ENCODE measurements at places on chromosomes 1 and 21.

- DNase-seq, result no peak
These were observed 8.3 kb upstream of the CD55 start for GRCh38 chr1:207313131-207313530.

DNA sequence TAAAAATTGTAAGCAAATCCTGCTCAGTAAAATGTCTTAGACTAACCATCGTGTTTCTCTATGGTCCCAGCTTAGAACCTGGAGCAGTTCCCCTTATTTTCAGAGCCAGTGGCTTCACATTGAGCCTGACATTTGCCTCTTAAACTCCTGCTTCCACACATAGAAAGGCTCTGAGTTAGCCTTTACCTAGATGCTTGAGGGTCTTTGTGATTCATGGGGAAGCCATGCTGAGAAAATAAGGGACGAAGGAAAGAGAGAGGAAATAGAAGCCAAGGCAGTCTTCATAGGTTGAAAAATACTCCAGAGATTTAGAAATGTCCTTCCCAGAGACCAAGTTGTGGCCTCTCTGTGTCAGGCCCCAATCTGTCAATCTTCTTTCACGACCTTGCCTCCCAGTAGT lies 16.1 kb upstream of the RBBP5 start:
- DNase-seq, result no peak

GRCh38 chr1:206694171-206695124 lies 9.7 kb downstream of the MAPKAPK2 start:
- no peak for DNase-seq

- DNase-seq, result no peak
These were observed 820.3 kb downstream of the LTN1 start for GRCh38 chr21:28172376-28172775.

DNA sequence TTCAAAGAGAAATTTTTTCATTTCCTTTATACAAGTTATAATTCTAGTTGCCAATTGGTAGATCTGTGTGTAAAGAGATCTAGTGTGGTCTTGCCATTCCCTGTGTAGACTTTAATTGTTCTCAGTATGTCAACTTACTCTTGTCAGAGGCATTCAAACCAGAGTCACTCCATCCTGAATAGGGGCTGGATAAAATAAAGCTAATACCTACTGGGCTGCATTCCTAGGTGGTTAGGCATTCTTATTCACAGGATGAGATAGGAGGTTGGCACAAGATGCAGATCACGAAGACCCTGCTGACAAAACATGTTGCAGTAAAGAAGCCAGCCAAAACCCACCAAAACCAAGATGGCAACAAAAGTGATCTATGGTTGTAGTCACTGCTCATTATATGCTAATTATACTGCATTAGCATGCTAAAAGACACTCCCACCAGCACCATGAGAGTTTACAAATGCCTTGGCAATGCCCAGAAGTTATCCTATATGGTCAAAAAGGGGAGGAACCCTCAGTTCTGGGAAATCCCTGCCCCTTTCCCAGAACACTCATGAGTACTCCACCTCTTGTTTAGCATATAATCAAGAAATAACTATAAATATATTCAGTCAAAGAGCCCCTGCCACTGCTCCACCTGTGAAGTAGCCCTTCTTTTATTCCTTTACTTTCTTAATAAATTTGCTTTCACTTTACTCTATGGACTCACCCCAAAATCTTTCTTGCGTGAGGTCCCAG lies 74.0 kb upstream of the ADAMTS5 start:
- DNase-seq, result no peak

DNA sequence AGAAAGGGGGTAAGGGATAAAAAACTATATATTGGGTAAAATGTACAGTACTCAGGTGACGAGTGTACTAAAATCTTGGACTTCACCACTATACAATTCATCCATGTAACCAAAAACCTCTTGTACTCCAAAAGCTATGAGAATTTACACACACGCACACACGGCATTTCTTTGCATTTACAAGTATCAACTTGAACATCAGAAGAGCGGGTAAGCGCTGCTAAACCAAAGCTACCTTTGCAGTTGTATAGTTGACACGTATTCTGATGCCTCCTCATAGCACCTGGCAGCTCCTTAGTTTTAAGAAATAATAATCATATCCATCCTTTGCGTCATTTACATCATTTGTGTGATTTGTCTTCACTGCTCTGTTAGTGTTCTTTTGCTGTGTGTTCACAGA lies 17.6 kb downstream of the CDC42BPA start:
- DNase-seq, result no peak

GRCh38 chr1:239742416-239743109 lies 349.1 kb upstream of the FMN2 start:
- DNase-seq, result no peak

GRCh38 chr21:41768437-41769042 lies 1.7 kb upstream of the RIPK4 start:
- DNase-seq, result no peak

- no peak for DNase-seq
These were observed 14.0 kb downstream of the HSF2BP start for GRCh38 chr21:43645136-43645891.

GRCh38 chr21:22791376-22791775 lies 1793.2 kb downstream of the NCAM2 start:
- no peak for DNase-seq

GRCh38 chr1:235683653-235684052 lies 34.1 kb upstream of the GNG4 start:
- no peak for DNase-seq

DNA sequence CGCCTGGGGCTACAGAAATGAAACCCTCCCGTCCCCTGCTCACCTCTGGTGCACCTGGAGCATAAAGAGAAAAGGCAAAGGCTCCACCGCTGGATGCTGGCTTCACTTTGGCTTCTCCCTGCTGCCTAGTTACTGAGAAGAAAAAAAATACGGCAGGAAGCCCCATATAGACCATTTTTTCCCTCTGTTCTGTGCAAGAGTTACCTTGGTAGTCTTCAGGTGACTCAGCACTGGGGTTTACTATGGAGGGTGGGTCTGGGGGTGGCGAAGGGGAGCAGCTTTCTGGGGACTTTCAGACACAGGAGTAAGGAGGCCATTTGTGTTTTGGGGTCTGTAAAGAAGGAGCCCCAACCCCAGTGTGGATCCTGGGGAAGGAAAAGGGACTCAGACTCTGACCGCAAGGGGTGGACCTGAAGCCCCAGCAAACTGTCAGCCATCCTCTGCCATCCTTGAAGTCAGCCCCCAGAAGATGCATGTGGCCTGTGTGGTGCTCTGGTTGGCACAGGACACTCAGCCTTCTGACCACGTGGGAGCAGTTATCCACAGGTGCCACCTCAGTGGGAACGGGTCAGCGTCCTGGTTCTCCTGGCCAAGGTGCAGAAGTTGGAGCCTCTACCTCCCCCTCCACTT lies 25.9 kb upstream of the EPS8L3 start:
- DNase-seq, result no peak

DNA sequence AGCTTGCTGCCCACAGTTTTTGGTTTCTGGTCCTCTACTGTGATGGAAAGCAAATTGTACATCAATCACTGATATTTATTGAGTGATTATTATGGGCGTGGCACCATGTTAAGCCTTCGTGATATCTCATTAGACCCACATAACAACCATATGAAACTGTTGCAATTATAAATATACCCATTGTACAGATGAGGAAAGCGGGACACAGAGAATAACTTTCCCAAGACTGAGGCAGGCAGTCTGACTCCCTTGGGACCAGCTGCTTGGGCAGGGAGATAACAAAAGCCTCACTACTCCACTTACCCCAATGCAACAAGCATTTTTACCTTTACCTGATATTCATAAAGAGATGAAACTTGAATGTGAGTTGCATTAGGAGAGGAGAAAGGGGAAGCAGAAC lies 4.3 kb upstream of the CASZ1 start:
- DNase-seq, result no peak

- no peak for DNase-seq
These were observed 347.3 kb downstream of the DPYD start for GRCh38 chr1:97573553-97573952.

DNA sequence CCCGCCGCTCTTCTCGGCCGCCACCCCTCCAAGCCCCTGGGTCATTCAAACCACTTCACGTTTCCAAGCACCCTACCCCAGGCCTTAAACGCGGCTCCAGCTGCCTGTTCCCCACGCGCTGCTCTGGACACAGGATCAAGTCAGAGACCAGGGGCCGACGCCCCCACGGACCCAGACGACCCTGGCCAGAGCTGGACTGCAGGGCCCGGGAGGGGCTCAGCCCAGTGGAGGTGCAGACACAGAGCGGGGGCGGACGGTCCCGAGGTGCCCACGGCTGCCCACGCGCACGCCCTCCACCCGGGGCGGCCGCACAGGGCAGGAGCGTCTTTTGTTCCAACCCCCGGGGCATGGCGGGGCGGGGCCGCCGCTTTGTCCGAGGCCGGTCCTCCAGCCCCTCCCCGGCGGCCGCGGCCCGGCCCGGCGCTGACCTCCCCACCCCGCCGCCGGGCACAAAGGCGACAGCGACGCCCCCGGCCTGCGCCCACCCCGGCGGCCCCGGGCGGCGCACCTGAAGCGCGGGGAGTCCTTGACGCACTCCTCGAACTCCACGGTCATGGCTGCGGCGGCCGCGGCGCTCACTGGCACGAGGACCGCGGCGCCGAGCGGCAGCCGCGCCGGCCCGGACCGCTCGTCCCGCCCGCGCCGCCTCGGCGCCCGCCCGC lies 338 bp downstream of the ACAP3 start:
- DNase-seq, result no peak

GRCh38 chr1:93219443-93219842 lies 38.9 kb downstream of the CCDC18 start:
- no peak for DNase-seq

DNA sequence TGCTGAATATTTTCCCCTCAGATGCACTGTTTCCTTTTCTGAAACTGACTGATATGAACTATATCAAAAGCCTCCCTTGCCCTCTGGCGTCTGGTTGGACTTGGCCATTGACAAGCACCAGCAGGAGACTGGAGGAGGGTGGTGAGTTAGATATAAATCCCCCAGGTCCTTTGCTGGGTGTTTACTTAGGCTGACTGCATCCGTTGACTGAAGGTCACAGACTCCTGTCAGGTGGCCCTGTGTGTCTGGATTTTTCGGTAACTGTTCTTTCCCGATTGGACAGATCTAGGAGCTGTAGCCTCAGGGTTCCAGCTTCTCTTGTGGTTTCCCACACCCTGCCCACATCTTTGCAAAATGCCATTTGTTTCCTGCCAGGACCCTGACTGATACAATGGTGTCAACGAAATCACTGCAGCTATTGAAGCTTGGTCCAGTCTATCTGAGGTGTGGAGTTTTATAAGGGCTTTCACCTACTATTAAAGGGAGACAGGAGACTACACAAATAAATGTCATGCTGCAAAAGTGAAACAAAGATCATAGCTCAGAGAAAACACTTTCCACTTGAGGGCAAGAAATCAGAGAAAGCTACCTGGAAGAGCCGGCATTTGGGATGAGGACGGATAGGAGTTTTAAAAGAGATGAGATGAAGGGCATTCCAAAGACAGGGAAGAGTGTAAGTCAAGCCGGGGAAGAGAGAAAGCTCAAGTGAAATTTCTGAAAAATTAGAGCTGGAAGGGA lies 1.5 kb upstream of the MAGI3 start:
- no peak for DNase-seq

GRCh38 chr1:166017395-166017794 lies 149.4 kb downstream of the FAM78B start:
- DNase-seq, result no peak

- no peak for DNase-seq
These were observed 5.6 kb upstream of the PLCH2 start for GRCh38 chr1:2470290-2471158.

- DNase-seq, result no peak
These were observed 977 bp downstream of the LCA5L start for GRCh38 chr21:39444421-39445180.

DNA sequence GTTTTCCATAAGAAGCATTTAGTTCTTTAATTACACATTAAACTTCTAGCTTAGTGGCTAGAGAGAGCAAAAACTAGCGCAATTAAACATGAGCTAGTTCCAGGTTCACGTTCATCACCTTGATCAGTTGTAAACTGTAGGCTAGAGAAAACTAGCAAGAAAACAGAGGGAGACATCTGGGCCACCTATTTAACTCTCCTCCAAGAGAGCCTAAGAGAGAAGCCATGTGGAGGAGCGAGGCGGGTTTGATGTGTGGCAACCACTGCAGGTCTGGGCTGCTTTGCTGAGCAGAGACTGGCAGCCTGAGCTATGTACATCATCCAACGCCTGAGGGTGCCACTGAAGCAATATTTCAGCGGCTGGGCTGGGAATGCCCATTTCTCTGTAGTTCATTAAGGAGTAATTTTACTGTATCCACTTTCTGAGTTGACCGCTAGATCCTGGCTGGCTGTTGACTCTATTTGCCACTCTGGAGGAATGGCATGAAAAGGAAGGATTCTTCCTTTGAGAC lies 252.9 kb downstream of the DYRK1A start:
- no peak for DNase-seq

DNA sequence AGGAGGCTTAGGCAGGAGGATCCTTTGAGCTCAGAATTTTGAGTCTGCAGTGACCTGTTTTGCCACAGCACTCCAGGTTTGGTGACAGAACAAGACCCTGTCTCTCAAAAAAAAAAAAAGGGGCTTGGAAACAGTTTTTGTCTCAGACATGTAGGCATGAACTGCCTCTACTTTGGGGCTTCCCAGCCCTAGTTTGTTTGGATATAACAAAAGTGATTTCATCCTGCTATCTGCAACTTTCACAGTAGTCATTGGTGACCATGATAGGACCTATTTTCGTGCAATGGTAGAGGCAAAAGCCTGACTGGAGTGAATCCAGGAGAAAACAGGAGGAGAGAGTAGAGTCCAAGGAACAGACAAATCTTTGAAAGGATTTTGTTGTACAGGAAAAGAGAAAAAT lies 20.3 kb upstream of the EVI5 start:
- DNase-seq, result no peak

GRCh38 chr1:96978901-96979300 lies 257.3 kb downstream of the PTBP2 start:
- no peak for DNase-seq

DNA sequence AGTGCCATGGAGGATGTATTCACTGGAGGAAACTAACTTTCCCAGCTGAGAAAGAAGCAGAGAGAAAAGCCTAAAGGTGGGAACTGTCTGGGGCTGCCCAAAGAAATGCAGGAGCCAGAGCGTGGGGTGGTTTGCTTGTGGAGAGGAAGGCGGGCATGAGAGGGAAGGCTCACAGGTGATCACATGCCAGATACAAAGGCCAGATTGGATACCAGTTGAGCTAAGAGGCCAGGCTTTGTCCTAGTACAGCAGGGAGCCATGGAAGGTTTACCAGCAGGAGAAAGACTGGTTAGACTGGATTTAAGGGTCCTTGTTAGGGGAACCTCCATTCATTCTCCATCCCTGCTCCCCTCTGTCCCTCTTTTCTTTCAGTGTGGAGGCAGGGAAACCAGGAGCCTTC lies 66.4 kb downstream of the BEND5 start:
- no peak for DNase-seq

DNA sequence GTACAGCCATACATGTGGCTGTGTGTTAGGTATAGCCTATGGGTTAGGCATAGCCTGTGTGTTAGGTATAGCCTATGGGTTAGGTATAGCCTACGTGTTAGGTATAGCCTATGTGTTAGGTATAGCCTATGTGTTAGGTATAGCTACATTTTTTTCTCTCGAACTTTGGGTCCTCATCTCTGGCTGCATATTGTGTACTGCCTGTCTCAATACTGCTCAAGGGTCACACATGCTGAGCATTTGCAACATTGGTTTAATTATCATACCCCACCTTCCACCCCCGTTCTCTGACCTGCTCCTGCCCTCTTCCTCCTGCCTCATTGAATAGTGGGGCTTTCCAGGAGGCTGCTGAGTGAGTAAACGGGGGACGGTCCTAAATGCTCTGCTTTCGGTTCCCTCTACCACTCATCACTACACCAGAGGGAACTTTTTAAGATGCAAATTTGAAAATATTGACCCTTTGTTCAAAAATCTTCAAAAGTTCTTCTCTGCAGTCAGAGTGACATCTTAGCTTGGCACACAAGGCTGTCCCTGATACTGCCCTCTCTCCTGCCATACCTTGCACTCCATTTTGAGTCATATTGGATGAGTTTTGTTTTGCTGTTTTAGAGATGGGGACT lies 17.8 kb downstream of the OR2B11 start:
- no peak for DNase-seq
